ENCODE measurements at places on chromosomes 7 and 10.

GRCh38 chr7:157150882-157151281, 12.2 kb downstream of the UBE3C start:
- DNase-seq = no peak

DNA sequence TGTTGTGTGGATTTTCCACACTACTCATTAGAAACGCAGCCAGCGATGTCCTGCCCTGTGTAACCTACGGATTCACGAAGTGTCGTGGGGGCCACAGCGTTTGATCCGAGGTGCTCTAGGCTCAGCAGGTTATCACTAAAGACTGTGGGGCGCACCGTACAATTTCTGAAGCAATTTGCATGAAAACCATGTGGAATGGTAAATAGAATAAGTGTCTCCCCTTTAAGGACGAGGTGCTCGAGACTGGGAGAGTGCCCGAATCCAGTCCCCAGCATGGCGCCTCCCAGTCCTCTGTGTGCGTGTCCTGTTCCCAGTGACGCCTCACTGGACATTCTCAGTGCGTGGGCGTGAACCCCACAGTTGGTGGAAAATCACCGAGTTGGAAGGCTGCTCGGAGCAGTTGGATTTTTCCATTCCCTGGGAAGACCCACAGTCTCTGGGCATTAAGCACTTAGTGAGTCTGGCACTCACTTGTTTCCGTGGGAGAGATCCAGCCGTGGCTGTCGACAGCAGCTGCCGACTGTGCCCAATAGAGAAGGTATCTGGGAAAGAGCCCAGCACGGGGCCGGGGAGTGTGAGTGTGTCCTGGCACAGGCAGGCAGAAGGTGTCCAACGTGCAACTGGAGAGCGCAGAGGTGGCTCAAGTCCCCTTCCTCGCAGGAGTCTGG, 37.0 kb downstream of the PFKP start:
- no peak for DNase-seq

DNA sequence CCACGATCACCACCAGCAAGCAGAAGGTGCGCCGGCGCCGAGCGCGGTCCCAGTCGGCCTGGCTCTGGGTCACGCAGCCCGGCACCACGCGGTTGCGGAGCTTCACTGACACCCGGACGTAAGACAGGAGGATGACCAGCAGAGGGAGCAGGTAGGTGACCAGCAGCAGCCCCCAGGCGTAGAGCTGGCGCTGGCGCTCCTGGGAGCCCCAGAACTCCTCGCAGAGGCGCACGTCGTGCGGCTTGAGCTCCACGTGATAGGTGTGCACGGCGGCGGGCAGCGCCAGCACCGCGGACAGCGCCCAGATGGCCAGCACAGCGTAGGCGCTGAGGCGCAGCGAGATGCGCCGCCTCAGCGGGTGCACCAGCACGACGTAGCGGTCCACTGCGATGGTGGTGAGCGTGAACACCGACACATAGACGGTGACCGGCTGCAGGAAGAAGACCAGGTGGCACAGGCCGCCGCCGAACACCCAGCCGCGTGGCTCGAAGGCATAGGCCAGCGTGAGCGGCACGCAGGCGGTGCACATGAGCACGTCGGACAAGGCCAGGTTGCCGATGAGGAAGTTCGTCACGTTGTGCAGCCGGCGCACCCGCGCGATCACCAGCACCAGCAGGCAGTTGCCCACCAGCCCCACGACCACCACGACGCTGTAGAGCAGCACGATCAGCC, 920 bp downstream of the PRLHR start:
- DNase-seq = peak; percentile 34

GRCh38 chr10:90204131-90204955, 503.0 kb downstream of the KIF20B start:
- DNase-seq = no peak

DNA sequence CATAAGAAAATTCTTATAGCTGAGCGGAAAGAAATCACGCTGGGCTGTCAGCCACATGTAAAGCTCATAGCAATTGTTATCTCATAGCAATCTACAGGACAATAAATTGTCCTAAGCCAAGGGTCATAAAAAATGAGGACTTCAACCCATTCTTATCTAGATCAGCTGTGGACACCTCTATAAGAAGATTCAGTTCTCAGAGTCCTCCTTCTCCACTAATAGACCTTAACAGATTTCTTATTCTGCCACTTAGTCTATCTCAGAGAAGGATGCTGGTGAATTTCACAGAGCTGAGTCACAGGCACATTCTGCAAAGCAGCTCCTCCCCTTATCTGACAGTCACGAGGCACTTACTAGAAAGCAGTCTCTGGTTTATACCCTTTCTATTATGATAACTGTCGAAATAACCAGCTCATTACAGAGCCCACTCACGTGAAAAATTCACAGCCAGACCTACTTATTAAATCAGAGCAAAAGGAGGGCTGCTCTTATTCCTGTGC, 185.3 kb upstream of the PCLO start:
- DNase-seq = no peak

GRCh38 chr10:126618466-126618865, 52.0 kb downstream of the C10orf90 start:
- no peak for DNase-seq

DNA sequence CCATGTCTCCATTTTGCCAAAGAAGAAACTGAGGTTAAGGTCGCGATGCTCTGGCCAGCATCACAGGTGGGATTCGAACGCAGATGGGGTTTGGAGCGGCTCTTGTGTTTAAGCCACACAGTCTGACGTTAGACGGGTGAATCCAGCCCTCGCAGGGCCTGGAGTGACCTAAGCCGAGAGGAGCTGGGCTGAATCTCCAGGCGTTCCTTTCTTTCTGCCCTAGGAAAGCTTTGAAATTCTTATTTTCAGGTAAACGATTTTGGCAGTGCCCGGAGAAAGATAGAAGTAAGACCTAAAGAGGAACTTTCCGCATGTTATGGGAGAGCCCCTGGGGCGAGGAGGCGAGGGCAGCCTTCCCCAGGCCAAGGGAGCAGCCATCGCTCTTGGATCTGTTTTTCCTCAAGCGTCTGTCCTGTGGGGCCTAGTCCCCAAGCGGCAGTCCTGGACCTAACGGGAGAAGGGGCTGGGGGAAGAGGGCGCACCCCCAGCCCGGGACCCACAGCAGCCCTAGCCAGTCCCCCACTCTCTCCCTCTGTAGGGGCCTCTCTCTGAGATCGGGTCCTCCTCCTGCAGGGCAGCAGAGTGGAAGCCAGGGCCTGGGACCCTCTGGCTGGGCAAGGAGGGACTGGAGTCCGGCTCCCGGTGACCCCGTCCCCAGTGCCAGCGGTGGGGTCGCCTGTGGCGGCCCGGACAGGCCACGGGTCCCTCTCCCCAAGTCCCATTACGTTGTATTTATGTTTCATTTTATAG, 8.9 kb upstream of the LBX1 start:
- DNase-seq = no peak

- no peak for DNase-seq
Observed at GRCh38 chr7:23787272-23787671, 77.3 kb downstream of the STK31 start.

- DNase-seq = no peak
Observed at GRCh38 chr10:118734475-118734874, 20.3 kb downstream of the CACUL1 start.

- DNase-seq = no peak
Observed at GRCh38 chr10:71221586-71222202, 9.3 kb downstream of the UNC5B start.

DNA sequence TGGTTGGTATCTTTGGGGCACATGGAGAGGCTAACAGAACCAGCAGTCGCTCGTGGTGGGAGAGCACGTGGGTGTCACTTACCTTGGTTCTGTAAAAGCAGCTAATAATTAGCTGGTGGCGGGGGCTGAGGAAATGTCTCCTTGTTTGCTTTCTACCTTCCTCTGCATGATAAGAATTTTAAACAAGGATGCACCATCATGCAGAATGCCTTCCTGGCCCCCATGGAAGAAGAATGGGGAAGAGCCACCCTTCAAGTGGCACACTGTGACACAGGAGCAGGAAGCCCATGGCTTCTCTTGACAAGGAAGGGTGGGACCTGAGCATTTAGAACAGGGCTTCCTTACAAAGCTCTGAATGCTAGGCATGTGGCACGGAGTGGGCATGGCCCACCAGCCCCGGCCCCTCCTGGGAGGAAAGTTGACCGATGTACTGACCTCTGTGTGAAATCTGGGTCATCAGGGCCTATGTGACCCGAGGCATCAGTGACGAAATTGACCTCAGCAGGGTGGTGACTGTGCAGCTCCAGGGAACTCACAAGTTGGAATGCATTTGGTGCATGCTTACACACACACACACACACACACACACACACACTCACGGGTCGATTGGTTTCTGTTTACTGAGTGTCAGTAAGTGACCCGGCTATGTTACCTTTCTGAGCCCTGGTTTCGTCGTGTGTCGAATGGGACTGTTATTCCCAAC, 116.9 kb upstream of the ANLN start:
- DNase-seq = no peak

GRCh38 chr7:38830826-38831225, 78.2 kb downstream of the VPS41 start:
- no peak for DNase-seq

- DNase-seq = no peak
Observed at GRCh38 chr7:111232249-111233084, 141.5 kb downstream of the LRRN3 start.

DNA sequence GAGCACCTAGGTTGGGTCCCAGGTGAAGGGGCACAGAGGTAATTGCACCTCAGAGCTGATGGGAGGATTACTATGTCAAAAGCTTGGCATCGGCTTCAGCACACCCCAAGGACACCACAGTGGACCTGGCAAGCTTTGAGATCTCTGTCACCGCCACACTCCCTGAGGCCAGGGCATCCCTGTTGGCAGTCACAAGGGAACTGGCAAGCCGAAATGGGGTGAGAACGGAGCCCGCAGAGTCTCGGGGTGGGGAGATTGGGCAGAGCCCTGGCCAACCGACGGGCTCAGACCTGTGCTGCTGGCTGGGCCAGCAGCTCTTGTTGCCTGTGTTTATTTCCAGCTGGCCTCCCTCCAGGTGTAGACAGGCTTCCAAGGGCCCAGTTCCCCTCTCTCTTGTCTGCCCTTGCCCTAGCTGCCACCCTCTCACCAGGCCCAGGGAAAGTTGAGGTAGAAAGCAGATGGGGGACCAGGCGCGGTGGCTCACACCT, 2.5 kb downstream of the HSPB1 start:
- no peak for DNase-seq

GRCh38 chr7:44277391-44277790, 48.0 kb downstream of the CAMK2B start:
- DNase-seq = no peak

- DNase-seq = no peak
Observed at GRCh38 chr10:72727130-72727529, 35.2 kb downstream of the MCU start.

GRCh38 chr10:111801841-111802240, 381.7 kb downstream of the GPAM start:
- DNase-seq = no peak

- DNase-seq = no peak
Observed at GRCh38 chr10:87634311-87634710, 25.4 kb upstream of the PAPSS2 start.

- DNase-seq = no peak
Observed at GRCh38 chr10:121597504-121598262, 561 bp downstream of the FGFR2 start.

GRCh38 chr7:47702080-47702479, 120.2 kb upstream of the TNS3 start:
- no peak for DNase-seq

Data from activated T-cell treated with anti-CD3 and anti-CD28 coated beads for 48 hours (primary cell).